ENCODE measurements at places on chromosomes 11 and 22.

- no peak for DNase-seq
These were observed 180.0 kb downstream of the BRD1 start for GRCh38 chr22:49647627-49648026.

DNA sequence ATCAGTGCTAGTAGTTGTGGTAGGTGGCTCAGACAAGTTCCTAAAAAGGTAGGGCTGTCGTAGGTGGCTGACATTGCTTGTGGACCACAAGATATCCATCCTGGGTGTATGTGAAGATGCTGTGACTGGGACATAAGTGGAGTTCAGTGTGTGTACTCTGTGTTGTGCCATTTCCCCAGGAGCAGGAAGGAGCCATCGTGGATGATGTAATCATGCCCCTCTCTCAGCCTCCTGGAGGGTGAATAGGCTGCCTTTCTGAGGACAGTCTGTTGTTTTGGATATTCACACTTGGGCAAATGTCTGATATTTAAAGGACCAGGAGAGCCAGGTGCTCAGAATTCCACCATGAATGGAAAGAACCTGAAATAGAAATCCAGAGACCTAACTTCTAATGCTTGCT is 2.7 kb downstream of the HEPHL1 start:
- no peak for DNase-seq

GRCh38 chr11:7449211-7449840 is 36.0 kb upstream of the OLFML1 start:
- no peak for DNase-seq

DNA sequence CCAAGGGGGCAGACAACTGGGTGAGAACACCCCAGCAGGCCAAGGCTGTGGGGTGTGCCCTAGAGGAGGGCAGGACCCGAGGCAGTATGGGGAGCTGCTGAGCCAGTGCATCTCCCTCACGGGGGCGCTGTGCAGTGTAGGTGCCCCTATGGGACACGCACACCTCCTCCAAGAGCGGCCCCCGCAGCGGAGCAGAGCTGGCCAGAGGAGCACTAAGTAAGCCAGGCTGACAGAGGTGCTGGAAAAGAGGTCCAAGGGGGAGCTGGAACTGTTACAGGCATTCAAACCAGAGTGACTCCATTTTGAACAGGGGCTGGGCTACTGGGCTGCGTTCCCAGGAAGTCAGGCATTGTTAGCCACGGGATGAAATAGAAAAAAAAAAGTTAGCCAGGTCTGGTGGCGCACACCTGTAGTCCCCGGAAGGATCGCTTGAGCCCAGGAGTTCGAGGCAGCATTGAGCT is 41.8 kb downstream of the TST start:
- DNase-seq, result peak; percentile 25

DNA sequence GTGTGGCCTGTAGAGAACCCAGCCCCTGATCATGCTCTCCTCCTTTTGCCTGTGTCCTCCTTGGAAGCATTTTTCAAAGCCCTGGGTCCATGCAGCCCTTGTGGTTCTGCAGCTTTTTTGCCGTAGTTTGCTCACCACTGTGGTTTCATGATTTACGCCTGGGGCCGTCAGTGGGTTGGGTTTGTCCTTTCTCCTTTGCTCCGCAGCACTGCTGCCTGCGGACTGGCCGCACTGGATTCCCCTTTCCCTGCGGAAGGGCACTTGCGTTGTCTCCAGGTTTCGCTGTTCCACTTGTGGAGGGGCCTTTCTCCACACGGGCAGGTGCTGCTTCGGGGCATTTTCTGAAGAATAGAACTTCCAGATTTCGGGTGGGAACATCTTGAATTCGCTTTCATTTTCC is 1260.9 kb downstream of the BRD1 start:
- no peak for DNase-seq

GRCh38 chr11:102522312-102523188 is 8.0 kb downstream of the MMP7 start:
- DNase-seq, result no peak

DNA sequence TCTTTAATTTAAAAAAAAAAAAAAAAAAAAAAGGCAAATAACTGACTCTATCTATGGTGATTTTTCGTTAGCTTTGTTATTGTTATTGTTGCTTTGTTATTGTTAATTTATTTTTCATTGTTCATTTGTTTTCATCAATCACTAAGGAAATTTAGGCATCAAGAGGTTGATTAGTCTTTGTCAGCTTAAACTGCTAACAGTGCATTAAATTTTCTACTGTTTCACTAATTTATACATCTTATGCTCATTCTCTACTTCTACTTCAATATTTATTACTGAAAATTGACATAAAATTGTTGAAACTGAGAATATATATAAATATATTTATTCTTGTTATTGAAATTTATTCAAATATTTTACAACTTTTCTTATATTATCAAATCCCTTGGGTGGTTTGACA is 24.0 kb downstream of the TBCEL start:
- DNase-seq, result no peak

DNA sequence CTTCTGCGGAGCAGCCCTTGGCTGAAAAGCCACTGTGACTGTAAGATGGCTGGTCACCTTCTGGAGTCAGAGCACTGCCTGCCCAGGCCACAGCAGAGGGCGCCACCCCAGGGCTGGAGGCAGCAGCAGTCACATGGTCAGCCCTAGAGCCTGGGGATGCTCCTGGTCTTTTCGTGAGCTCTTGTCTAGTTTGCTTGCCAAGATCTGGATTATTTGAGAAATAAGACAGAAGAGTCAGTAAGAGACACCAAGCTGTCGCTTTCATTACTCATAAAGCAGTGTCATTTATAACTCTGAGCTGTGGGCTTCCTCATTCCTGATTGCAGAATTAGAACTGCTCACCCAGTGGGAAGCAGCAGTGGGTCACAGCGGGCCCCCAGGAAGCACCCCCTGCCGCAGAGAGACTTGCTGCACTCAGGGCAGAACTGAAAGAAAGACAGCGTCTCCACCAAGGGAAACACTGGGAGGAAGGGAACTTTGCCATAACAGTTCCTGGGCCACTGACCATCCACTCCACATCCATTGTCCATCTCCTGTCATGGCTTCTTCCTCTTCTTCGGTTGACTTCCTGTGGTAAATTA is 56.7 kb downstream of the PPP6R2 start:
- DNase-seq, result peak; percentile 43

- DNase-seq, result no peak
These were observed 116.6 kb downstream of the NAV2 start for GRCh38 chr11:19829109-19829837.

GRCh38 chr11:68257477-68258362 is 14.1 kb downstream of the C11orf24 start:
- peak; percentile 83 for DNase-seq

- DNase-seq, result no peak
These were observed 36.2 kb downstream of the FZD4 start for GRCh38 chr11:86918973-86919372.

DNA sequence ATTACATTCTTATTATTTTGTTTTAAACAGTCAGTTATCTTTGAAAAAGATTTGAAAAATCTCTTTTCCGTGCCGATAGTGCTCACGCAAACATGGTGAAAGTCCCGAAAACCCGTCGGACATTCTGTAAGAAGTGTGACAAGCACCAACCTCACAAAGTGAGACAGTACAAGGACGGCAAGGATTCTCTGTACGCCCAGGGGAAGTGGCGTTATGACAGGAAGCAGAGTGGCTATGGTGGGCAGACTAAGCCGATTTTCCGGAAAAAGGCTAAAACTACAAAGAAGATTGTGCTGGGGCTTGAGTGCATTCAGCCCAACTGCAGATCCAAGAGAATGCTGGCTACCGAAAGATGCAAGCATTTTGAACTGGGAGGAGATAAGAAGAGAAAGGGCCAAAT is 28.7 kb upstream of the CTSD start:
- no peak for DNase-seq

DNA sequence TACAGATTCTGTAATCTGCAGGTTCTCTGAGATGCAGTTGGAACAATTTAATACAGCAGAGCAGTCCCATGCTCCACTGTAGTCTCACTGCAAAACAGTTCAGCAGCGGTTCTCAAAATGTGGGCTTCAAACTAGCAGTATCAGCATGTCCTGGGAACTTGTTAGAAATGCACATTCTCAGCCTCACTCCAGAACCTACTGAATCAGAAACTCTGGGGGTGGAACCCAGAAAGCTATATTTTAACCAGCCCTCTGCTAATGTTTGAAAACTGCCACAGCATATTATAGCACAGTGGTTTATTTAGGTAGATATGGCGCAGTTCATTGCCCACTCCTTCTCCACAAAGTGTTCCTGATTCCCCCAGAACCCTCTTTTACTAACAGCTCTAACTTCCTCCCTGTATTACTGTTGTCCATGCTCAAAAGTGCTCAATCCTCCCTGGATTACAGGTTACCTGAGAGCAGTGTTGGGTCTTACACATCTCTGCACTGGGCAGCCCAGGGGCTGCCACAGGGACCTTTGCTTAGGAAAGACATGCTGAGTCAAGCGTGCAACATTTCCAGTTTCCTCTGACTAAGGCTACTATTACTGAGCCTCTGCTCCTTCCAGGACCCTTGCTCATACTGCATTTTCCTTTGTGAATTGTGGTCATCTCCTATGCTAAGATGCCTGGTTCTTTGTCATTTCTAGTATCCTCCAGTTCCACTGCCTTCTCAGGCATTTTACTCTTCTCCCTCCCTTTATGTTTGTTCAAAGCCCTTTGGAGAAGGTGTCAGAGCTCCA is 7.7 kb upstream of the DGAT2 start:
- peak; percentile 83 for DNase-seq

GRCh38 chr11:69599502-69599901 is 41.5 kb upstream of the CCND1 start:
- DNase-seq, result no peak
